ENCODE measurements at places on chromosomes 6 and 20.

DNA sequence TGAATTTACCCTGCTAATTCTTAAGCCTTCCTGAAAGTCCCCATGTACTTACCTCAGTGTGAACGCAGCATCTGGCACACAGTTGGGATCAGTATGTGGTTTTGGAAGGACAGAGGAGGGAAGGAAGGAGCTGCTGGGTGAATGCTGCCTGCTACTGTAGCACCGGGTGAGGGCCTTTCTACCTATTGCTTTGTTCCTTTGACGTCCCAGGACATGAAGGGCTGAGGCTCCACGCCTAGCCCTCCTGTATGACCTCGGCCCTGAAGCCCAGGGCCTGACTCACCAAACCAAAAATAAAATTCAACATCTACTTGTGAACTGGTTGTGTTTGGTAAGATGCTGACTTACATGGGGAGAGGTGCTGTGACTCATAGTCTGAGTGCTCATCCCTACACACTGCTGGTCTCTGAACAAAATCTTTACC is 51.1 kb downstream of the ARID1B start:
- no peak for DNase-seq

- DNase-seq: no peak
Observed at GRCh38 chr6:129672881-129673631, 36.9 kb downstream of the ARHGAP18 start.

DNA sequence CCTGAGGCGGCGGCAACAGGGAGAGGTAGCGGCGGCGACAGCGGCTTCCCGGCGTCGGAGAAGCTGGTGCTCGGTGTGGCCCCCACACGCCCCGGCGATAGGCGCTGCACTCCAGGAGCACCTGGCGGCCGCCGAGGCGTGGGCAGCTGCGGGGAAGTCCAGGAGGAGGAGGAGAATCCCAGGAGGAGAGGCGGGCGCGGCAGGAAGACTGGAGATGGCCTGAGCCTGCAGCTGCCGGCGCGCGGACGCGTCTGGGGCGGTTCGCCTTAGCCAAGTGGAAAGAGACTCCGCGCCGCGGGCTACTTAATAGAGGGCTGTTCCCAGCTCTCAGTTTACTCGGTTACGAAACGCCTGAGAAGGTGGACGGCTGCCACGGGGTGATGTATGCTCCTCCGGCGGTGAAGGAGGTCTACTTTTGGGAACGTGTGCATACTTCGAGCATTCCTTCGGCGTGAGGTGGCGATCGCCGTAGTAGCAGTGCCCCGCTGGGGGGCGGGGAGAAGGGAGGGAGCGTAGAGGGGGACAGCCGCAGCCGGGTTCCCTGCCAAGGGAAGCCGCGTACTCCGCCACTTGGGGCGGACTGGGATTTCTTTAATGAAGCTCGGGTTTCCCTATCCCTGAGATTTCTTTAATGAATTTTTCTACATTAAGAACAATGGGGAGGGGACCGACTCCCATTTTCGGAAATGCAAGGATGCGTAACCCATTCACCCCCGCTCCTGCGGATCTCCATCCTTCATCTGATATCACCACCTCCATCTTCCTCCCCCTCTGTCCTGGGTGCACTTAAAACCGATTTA is at the start of gene COL12A1:
COL12A1 (minus strand) TSS at position 278 of the 800 bp plus-strand sequence. CDS start 3,261 bp downstream, outside the sequence.
- peak; percentile 66 for DNase-seq

DNA sequence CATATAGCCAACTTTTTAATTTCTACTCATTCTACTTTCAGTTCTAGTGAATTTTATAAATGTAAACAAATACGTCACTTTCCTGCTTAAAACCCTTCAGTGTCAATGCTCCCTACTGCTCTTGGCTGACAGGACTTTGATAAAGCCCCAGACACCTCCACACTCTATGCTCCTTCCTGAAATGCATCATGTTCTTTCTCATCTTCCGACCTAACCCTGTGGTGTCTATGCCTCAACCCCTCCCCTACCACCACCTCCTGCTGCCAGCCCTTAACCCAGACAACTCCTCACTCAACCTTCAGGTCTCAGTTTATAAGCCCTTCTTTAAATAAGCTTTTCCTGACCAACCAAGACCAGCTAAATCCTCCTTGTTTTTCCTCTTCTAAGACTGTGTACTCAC is 19.1 kb downstream of the TLDC2 start:
- no peak for DNase-seq

DNA sequence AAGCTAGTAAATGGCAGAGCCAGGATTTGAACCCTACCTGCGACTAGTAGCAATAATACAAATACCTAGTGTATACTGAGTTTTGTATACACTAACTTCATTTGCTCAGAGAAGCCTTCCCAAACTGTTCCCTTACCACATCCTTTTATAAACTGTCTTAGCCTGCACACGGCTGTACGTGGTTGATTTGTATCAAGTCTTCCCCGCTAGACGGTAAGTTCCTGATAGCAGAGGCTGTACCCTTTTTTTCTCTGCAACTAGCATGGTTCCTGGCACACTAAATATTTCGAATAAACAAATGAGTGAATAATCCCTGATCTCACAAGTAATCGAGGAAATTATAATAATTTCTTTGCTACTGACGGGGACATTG is 636 bp downstream of the RTF2 start:
- DNase-seq: no peak

DNA sequence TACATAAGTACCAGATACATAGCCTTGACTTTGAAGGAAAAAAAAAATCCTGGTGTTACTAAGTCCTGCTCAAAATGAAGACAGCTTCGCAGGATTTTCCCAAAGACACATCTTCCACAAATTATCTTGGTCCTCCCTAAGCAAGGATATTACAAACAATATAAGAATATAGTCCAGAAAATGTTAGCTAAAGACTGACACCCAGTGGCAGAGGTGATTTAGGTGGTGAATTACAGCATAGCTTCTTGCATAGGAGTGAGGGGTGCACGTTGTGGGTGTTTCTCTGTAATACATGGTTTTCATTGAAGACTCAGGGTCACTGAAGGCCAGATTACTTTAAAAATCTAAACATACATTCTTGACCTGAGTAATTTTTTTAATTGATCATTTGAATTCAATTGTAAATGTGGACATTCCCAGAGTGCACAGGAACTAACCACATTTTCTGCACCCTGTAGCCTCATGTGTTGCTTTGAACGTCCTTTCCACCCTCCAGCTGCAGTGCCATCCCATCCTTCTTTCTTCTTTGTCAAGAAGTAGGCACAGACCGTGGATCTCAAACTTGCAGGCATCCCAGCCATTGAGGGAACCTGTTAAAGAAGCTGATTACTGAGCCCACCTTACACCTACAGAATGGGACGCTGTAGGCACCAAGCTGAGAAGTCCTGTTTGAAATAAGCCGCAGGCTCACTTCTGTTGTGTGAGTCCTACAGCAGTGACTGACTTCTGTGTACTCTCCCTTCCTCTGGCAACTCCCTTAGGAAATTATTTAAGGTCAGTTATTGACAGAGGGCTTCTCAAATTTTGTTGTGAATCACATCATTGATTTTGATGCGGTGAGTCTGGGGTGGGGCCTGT is 102.6 kb downstream of the PERP start:
- no peak for DNase-seq

DNA sequence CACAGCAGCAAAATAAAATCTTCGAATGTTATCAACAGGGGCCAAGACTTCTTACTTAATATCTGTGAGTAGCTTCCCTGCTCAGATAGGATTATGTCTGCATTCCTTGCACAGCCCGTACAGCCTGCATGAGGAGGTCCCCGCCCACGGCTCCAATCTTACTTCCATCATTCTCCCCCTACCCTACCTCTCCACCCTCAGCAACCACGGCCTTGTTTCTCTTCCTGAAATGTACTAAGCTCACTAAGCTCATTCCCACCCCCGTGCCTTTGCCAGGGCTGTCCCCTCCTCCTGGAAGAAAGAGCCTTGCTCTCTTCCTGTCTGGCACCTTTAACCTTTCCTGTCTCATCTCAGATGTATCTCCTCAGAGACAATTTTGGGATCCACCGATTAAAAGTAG is 120.4 kb downstream of the BCAS1 start:
- DNase-seq: no peak

- DNase-seq: no peak
Observed at GRCh38 chr6:118100717-118101116, 193.7 kb downstream of the SLC35F1 start.

DNA sequence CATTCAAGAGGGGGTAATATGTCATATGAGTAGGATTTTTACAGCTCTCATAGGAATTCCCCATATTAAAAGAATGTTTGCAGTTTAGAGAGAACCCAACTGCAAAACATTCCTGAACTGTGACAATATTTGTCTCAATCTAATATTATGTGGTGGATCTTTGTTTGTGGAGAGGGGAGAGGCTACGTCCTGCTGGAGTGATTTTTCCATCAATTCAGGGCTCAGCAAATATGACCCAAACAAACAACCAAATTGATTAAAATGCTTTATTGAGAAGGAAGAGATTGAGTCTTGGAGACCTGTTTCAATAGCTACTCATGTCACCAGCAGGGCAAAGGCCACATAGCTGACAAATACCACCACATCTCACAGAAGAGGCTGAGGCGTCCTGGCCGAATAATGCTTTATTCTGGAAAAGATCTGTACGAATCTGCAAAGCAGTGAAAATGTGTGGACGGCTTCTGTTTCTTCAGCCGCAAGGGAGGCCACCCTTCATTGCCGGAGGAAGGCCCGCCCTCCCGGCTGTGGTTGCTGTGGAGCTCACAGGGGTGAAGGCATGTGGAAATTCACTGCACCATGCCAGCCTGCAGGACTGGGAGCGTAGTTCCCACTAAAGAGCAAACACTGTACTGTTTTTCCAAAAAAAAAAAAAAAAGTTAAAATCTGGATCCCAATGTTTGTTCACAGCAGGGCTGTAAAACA is 89.7 kb upstream of the QKI start:
- no peak for DNase-seq

DNA sequence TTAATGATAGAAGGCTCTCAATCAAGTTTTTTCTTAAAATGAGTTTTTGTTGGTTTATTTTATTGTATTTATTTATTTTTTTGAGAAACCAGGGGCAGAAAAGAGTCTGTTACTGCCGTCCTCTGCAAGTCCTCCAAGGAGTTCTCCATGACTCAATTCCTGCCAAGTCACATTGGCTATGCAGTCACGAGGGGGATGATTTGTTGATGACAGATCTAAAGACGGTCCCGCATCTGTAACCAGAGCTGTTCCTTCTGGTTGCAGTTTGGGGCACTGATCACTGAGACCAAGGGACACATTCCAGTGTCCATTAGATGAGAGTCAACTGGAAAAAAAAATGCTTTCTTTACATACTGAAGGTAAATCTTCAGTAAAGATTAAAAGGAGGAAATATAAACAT is 13.9 kb upstream of the TSHZ2 start:
- DNase-seq: peak; percentile 49

DNA sequence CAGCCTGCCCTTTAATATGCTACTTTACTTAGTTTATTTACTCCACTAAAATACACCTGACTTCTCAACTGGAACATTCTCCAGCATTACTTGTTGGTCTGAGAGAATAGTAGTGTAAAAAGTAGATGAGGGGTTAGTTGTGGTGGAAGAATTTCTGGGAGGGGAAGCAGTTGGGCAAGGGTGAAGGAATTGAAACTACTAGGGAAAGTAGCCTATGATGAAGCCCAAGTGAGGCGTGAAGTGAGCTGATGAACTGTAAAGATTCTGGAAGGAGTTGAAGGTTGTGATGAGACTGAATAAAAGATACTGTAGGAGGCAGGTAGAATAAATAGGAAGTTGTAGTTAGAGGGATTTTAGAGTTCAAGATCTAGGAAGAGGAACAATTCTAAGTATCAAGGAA is 72.5 kb downstream of the ITCH start:
- no peak for DNase-seq

DNA sequence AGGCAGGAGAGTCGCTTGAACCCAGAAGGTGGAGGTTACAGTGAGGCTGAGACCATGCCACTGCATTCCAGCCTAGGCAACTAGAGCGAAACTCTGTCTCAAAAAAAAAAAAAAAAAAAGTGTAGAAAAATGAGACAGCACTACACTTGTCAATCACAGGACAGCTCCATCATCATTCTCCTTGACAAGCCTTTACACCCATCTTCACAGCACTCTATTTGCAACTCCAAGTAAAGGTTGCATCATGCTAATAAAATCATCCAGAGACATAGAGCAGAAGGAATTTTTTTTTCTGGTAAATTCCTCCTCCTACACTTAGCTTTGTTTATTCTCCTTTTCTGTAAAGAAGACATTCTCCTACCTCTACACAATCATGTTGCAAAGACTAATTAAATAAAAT is 791.0 kb upstream of the HS3ST5 start:
- DNase-seq: no peak

GRCh38 chr20:3843490-3843889 is 3.1 kb upstream of the MAVS start:
- DNase-seq: no peak

GRCh38 chr6:35441642-35442041 is 10.5 kb upstream of the FANCE start:
- DNase-seq: no peak

- DNase-seq: no peak
Observed at GRCh38 chr6:166366921-166367320, 15.8 kb downstream of the MPC1 start.

DNA sequence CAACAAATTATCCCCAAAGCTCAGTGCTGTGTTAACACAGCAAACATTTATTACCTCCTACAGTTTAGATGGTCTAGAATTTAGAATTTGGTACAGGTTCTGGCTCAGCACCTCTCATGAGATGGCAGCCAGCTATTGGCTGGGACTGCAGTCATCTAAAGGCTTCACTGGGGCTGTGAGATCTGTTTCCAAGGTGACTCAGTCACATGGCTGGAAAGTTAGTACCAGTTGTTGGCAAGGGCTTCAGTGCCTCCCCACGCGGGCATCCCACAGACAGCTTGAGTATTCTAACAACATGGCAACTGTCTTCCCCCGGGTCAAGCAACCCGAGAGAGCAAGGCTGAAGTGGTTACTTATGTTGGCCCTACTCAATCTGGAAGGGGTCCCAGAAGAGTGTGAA is 44.8 kb upstream of the F13A1 start:
- DNase-seq: no peak

DNA sequence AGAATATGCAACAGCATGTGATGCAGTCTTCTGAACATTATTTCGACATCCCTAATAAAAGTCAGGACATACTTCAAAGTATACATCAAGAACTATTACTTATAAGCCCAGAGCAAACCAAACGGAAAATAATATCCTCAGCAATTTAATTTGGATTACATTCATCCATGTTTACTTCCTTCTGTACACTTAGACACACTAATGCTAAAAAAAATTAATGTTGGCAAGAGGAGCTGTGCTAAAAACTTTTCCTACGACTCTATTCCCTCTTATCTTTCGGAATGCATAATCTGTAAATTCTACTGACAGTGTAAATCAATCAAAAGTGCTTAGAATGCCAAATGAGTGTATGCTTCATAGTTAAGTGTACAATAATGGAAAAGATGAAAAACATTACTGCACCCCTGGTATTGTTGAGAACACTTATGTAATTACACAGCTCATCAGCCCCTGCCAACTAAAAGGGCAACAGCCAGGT is 301.2 kb upstream of the HSF2 start:
- no peak for DNase-seq

- no peak for DNase-seq
Observed at GRCh38 chr6:2517401-2517800, 233.3 kb downstream of the MYLK4 start.

GRCh38 chr6:87944541-87944954 is 103.1 kb upstream of the SPACA1 start:
- peak; percentile 70 for DNase-seq
